T-helper 17 cell (primary cell): ENCODE measurements at places on chromosomes 12 and 14.

DNA sequence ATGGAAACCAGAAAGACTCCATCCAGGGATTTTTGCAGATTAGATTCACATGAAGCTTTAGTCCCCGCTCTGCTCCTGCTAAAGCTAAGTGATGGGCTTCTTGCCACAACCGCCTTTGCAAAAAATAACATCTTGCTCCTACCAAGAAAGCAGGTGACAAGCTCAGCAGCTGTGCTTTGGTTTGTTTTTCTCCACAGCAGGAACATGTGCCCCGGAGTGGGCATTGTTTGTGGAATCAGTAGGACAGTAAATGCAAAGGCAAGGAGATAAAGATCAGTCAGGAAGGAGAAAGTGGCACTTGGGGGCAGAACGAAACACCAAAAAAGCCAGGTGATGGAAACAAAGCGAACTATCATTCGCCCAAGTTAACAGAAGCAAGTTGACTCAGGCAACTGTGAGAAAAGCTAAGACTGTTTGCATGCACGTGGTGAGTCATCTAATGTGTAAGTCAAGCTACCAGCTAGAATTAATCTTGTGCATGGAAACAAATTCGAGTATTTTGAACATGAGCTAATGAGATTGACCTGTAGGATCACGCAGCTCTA lies 165.5 kb upstream of the PLXNC1 start:
- DNase-seq = no peak

DNA sequence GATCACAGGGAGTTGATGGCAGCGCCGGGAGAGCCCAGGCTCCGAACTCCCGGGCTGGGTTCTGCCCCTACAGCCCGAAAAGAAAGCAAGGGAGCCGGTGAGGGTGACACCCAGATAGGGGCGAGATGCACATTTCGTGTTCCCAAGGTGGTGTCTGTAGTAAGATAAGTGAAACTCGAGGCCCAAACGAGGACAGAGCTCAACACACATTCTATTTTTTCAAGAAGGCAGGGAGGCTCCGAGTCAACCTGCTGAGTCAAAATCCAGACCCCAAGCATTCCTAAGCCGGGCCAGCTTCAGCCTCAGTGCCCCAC lies 24.2 kb upstream of the YY1 start:
- no peak for DNase-seq

- DNase-seq = peak; percentile 42
Measured at GRCh38 chr12:91877456-91878235, 268.0 kb downstream of the BTG1 start.

- no peak for DNase-seq
Measured at GRCh38 chr14:22397221-22397737, 191.7 kb downstream of the DAD1 start.

DNA sequence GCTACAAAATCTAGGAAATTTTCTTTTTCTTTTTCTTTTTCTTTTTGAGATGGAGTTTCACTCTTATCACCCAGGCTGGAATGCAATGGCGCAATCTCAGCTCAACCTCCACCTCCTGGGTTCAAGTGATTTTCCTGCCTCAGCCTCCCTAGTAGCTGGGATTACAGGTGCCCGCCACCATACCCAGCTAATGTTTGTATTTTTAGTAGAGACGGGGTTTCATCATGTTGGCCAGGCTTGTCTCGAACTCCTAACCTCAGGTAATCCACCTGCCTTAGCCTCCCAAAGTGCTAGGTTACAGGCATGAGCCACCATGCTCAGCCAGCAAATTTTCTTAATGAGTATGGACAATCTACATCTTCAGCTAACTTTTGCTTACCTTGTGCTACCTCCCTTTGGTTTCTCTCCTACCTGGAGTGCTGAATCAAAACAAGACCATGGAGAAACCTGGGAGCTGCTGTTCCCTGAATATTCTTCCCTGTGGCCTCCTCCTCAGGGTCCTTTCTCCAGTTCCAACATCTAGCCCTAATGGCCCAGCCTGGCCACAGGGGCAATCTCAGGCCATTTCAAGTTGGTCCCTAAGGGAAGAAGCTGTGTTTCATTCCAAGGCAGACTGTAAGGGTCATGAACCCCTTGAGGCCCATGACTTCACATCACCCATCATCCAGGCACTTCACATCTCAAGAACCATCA lies 74.6 kb upstream of the EGLN3 start:
- no peak for DNase-seq

DNA sequence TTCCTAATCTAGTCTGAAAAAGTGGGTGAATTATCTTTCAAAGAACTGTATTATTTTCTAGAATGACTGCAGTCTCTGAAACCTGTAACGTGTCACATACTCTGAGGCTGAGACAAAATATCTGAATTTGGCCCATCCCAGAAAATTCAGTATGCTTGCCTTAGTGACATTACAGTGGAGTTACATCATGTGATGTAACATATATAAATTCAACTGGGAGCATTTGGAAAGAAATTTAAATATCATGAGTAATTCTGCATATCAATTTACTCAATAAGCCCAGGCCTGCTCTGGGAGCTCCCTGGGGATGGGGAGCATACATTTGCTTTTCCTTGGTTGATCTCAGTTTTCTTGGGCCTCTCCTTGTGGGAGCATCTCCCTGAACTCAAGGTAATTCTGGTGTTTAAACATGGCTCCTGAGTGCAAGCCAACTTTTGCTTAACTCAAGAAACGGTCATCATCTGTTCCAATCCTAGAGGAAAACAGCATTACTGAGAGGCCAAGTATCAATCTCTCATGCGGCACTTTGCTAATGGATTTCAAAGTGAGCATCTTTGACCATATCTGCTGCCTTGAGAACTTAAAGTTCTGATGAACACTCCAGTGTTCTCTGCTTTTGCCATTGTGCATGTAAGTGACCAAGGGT lies 54.4 kb downstream of the AKAP6 start:
- no peak for DNase-seq

- DNase-seq = no peak
Measured at GRCh38 chr14:68714991-68715924, 77.6 kb downstream of the ZFP36L1 start.

DNA sequence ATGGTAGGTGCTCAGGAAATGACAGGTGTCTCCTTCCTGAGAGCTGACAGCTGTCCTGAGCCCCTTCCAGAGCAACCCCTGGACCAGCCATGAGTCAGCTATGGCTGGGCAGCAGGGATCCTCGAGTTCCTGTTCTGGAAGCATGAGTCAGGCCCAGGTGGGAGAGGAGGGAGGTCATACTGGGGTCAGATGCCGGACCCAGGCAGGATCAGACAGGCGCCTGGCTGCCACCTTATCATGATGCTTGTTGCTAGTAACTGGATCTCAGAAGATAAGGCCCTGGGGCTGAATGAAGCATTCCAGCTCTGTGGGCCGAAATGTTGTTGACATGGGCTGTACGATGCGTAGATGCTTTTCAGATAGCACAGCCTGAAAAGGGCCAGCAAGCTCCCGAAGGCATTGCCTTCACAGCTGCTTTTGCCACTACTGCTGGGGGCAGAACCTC lies 17.4 kb upstream of the KRT7 start:
- DNase-seq = no peak

DNA sequence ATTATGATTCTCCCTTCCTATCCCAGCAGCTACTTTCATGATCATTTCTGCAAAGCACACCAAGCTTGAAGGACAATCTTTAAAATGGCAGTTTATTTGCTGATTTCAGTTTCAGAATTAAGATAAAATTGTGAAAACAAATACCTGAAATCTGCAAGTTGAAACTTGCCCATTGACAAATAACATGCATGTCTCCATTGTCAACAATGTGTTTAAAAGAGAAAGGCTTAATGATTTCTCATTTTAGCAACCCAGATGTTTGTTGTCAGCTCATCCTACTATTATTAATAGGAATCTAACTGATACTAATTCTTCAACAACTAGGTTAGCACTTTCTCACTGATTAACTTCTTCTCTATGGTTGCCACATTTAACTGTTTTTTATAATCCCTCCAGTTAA lies 474.6 kb downstream of the PRKD1 start:
- no peak for DNase-seq
